ENCODE measurements at places on chromosomes 16 and 17.

DNA sequence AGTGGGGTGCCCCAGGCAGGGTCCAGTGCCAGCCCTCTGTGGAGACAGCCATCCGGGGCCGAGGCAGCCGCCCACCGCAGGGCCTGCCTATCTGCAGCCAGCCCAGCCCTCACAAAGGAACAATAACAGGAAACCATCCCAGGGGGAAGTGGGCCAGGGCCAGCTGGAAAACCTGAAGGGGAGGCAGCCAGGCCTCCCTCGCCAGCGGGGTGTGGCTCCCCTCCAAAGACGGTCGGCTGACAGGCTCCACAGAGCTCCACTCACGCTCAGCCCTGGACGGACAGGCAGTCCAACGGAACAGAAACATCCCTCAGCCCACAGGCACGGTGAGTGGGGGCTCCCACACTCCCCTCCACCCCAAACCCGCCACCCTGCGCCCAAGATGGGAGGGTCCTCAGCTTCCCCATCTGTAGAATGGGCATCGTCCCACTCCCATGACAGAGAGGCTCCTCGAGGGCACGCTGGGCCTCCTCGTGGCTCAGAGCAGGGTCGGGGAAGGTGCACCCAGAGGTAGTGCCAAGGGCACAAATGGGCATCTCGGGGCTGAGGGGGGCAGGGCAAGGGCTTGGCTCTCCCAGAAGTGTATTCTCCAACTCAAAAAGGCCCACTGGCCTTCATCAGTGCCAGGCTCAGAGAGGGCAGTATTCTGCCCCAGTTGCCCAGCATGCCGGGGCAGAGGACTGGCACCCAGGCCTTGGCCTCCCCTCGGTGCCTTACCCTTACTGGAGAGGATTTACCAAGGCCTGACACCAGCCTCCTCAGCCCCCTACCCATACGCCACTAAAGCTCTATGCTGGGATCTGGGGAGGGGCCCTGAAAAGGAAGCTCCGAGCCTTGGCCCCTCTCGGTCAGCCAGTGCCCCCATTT, at the start of gene CDH5:
Gene CDH5, plus strand, starts transcription at position 259 of the 867 bp plus-strand sequence. CDS start 12,647 bp downstream, outside the sequence.
- no peak for DNase-seq

- no peak for DNase-seq
These were observed 2.4 kb downstream of the DOK4 start for GRCh38 chr16:57483725-57484514.

GRCh38 chr17:77512062-77512946, 371.5 kb downstream of the SEC14L1 start:
- DNase-seq: no peak

- DNase-seq: no peak
These were observed 33.0 kb downstream of the COX11 start for GRCh38 chr17:54935471-54935870.

Measured in CD4-positive, alpha-beta T cell treated with Interleukin-21 for 1 hour (primary cell).